ENCODE measurements at places on chromosomes 16 and 17.
A peak's percentile ranks its signal among the peaks of the same experiment; 100 is the strongest.

DNA sequence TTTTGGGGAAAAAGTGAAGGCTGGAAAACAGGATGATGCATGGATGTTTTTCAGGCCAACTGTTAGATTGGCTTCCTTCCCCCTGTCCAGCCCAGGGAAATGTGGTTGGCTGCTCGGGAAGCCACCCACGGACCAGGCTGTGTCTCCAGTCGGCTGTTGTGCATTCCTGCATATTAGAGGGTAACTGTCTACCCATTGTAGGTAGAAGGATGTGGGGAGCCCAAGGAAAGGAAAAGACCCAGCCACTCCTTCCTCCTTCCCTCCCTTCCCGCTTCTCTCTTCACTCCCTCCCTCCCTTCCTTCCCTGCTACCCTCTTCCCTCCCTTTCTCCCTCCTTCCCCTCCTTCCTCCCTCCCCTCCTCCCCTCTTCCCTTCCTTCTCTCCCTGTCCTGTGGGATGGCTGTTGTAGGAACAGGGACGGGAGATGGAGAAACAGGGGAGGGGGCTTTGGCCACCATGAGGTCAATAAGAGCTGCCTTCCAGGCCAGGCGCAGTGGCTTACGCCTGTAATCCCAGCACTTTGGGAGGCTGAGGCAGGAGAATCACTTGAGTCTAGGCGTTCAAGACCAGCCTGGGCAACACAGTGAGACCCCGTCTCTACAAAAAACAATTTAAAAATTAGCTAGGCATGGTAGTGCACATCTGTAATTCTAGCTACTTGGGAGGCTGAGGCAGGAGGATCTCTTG lies 16.9 kb downstream of the SYT17 start:
- DNase-seq: no peak

DNA sequence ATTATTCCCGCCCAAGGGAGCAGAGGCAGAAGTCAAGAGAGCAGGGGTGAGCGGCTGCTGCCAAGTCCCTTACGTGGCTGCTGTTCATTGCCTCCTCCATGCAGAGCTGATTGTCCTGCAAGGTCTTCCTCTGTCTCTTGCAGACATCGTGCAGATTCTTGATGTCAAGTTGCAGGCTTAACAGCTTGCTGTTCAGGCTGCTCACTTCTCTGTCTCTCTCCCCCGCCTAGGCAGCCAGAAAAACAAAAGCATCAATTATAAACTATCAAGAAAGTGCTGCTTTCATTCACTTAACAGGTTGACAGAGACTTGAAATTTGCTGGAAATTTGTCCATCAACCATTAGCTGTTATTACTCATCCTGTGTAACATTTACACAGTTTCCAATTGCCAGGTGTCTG lies 7.3 kb downstream of the PMFBP1 start:
- DNase-seq: no peak

GRCh38 chr17:17809531-17810083 lies 27.2 kb downstream of the SREBF1 start:
- no peak for DNase-seq

- DNase-seq: peak; percentile 87
Measured at GRCh38 chr17:75749545-75750389, 15.2 kb downstream of the GALK1 start.

DNA sequence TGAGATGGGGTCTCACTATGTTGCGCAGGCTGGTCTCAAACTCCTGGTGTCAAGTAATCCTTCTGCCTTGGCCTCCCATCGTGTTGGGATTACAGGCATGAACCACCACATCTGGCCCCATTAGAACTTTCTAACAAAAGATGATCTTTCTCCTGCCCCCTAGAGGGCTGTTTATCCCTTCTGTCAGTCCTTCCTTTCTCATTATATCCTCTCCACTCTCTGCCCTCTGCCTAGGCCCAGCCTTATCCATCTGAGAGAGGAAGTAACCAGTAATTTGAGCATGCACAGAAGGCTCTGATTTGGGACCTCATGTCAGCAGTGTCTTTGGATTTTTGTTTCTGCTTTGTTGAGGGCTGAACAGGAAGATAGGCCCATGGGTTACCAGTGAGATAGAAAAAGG lies 4.4 kb upstream of the DHX40 start:
- DNase-seq: peak; percentile 30

DNA sequence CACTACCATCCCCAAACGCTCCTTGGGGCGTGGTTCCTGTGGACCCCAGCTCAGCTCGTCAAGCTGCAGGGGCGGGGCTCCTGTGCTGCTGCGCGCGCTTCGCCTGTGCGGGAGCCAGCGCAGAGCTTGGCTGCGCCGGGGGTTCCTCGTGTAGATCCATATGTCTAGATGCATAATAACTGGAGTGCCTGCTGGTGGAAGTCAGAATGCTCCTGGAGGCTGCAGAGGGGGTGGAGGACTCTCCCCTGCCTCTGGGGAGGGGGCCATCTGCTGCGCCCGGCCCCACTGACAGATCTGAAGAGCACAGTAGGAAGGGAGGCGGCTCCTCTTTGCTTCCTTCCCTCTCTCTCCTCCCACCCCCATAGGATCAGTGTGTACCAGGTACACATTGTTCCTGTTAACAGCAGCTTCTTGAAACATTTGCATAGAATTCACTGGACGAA lies 4.6 kb downstream of the RASD1 start:
- DNase-seq: no peak

DNA sequence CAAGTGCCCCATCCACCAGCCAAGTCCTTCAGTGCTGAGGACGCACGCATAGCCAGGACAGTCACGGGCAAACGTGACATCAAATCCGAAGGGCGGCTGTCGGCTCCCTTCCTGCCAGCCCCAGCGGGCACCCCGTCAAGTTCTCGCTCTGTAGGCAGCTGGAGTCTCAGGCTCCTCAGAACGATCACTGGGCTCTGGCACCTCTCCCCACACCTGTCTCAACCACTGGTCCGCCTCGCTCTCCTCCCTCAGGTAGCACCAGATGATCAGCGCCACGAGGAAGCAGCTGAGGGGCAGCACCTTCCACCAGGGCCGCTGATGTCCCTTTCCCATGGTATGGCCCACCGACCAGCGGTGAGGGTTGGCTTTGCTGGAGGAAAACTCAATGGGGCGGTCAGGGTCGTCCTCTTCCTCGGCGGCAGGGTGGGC lies 422 bp downstream of the UQCC4 start:
- no peak for DNase-seq

DNA sequence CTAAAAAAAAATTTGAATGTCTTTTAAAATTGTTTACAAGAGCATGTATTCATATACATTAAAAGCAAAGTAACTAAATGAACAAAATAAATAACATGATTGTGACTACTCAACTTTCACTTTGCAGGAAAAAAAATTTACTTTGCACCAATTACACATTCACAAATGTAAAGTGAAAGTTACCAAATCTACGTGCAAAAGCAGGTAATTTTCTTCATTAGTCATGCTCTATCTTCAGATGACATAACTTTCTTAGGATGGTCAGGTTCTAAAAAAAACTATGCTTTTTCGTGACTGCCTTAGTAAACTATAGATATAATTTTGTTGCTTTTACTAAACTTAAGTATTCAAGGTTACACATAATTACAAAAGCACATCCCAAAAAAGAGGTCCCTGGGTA lies 17.0 kb upstream of the ABCA10 start:
- DNase-seq: no peak

DNA sequence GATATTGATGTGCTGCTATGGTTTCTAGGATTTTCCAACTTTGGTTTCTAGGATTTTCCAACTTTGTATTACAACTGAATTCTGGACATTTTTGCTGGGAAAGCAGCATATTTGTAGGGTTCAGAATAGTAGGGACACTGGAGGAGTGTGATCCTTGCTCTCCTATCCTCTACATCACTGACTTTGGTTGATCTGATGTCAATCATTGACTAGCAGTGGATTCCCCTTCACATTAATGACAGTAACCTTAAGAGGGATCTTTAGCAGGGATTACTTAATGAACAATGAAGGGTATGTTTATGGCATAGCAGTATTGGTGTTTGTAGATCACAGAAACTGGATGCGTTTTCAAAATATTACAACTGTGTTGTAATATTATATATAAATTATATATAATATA lies 67.4 kb downstream of the MAP2K4 start:
- DNase-seq: no peak

GRCh38 chr17:6536566-6537065 lies 19.7 kb downstream of the PITPNM3 start:
- no peak for DNase-seq

DNA sequence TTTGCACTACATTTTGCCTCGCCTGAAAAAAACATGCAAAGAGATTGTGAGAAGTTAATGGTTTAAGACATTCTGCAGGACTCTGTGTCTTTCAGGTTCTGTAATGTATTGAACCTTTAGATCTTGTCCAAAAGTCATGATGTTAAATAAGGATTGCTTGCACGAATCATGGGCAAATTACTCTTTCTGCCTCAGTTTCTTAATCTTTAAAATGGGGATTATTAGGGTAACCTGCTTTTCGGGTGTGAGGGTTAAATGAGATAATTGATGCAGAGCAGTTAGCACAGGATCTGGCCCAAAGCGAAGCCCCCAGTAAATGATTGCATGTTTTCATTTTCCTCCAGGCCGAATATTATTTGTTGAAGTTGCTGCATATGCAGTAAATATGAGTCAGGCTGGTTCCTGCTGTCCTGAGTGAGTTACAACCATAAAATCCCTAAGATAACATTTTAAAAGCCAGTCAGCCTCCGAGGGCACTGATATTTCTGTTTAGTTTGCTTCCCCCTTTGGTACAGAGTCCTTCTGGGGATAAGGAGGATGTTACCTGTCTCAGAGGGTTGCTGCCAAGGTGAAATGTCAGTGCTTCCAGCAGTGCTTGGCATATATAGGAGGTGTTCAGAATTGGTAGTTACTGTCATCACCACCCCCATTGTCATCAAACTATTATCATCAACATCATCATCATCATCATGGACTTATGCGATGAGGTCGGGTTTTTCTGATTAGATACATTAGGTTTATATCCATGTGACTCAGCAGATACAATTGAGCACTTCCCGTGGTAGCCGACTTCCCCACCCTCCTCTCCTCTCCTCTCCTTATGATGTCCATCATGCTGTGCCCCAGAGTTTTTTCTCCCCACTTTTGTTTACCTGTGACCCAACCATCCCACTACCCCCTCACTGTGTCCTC lies 20.6 kb upstream of the ARHGAP17 start:
- DNase-seq: no peak

GRCh38 chr16:49544828-49545227 lies 171.2 kb downstream of the C16orf78 start:
- DNase-seq: no peak

- no peak for DNase-seq
Measured at GRCh38 chr17:7022781-7023571, at the start of gene BCL6B. TSS of gene BCL6B (plus strand) at chr17:7023050. CDS start at chr17:7023672, 622 bp downstream.

GRCh38 chr16:90023078-90023447 lies 3.8 kb upstream of the DBNDD1 start:
- no peak for DNase-seq

GRCh38 chr17:35548978-35549377 lies 11.5 kb upstream of the SLFN12L start:
- no peak for DNase-seq

GRCh38 chr17:7676533-7676932 lies 10.8 kb downstream of the TP53 start:
- DNase-seq: no peak

DNA sequence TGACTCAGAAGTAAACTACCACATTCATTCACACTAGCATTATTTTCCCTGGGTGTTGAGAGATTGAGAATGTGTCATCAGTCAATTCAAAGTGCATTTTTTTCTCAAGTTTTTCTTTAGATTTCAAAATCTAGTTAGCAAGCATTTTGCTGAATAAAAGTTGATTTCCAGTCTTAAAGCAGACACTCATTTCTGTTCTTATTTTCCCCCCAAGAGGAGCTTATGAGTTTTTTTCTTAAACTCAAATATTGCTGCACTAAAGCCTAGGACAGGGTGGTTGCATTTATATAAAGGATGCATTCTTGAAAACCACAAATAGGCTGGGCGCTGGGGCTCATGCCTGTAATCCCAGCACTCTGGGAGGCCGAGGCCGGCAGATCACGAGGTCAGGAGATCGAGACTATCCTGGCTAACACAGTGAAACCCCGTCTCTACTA lies 15.3 kb downstream of the CDH3 start:
- DNase-seq: no peak

DNA sequence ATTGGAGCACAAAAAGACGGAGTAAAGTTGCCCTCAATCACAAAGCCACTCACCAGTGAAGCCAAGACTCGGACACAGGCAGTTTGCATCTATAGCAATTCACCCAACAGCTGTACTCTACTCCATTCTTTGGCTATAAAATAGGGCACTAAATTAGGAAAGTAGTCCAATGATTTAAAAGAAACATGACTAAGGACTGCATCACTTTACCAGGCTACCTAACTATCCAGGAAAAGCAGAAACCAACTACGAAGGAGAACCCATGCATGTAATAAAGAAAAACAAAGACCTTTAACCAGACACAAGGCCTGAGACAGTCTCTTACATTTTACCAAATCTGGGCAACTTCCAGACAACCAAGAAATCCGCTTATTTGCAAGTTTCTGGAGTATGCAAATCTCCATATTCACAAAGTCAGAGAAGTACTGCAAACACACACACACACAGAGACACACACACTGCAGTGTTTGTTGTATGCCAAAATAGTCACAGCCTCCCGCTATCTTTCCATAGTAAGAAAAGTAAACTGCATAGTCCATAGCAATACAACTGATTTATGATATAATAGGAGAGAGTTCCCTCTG lies 59.8 kb downstream of the CDH11 start:
- DNase-seq: no peak

GRCh38 chr16:27550582-27550920 lies 607 bp downstream of the KATNIP start:
- DNase-seq: peak; percentile 9

DNA sequence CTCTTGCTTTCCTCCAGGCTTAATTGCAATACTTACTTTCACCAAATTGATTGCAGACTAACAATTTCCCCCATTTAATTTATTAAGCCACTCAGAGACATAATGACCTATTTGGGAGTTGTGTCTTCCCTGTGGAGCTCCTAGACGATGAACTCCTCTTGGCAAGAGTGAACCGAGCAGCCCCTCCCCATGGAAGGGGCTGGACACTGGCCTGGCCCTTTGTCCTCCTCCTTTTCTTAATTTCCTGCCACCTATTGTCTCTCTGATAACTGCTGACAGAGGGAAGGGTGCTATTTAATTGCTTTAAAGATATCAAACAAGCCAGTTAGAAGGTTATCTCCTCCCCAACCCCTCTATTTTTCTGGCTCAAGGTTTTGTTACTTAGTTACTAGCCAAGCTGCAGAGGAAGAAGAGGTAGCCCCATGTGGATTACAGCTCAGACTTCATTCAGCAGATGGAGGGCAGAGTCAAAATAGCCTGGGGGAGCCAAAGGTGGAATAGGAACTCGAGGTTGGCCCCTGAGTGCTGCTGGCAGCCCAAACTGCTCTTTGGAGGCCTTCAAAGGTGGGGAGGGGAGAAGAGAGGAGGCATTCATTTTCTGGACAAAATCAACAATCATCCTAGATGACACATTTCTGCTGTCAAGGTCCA lies 3.7 kb upstream of the SSTR2 start:
- no peak for DNase-seq

GRCh38 chr17:69857412-69857835 lies 217.6 kb upstream of the KCNJ16 start:
- no peak for DNase-seq
